ENCODE measurements at places on chromosomes 16 and 17.
A peak's percentile ranks its signal among the peaks of the same experiment; 100 is the strongest.

DNA sequence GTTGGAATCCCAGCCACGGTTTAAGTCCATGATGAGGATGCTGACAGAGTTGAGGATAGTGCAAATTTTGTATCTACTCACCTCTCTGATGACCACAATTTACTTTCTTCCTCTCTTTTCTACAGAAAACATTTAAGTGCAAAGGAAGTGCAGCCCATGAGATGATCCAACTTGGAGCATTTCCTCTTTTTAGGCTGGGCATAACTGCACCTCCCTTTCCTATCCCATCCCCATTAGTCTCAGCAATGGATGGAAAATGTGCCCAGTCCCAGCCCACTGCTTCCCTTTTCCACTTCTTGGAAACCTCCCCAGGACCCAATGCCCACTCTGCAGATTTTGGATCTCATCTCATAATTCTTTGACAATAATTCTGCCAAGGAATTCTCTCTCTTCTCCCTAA, 16.6 kb upstream of the CCL8 start:
- DNase-seq = no peak

DNA sequence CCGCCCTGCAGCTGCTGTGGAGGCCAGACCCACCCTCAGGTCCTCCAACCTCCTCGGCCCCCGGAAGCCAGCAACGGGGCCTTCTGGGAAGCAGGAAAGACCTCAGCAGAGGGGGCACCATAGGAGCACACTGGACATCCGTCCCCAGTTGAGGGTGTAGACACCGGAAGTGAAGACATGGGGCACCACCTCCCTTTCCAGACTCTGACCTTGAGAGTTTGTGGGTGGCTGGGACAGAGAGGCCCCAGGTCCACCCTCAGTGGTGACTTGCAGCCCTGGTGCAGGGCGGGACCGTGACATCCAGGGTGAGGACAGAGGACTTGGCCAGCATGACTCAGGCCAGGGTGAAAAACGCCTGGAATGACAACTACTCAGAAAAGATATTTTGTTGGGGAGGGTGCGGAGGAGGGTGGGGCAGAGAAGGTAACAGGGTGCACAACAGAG, 19.9 kb downstream of the CEP295NL start:
- peak; percentile 83 for DNase-seq

DNA sequence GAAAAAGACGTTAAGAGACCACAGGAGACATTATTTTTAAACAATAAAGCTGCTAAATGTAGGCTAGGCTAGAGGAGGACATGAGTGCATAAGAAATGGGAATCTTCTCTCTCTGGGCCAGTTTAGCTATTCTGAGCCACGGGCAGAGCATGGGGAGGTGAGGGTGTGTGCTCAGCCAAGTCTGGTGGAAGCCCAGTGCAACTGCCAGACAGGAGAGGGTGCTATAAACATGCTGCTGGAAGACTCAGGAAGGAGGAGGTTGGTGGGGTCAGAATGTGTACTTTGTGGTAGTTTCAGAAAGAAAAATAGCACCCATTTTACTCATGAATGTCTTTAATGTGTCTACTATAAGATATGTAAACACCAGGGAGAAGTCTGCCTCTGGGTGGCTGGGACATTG, 5.9 kb upstream of the SDK2 start:
- no peak for DNase-seq

DNA sequence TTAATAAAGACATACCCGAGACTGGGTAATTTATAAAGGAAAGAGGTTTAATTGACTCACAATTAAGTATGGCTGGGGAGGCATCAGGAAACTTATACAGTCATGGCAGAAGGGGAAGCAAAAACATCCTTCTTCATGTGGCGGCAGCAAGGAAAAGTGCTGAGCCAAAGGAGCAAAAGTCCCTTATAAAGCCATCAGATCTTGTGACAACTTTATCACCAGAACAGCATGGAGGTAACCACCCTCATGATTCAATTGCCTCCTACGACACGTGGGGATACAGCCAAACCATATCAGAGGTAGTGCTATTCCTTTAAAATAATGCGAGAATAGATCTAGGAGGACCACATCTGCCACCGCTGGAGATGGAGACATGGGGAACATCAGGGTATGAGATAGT, 9.0 kb downstream of the C16orf54 start:
- no peak for DNase-seq

DNA sequence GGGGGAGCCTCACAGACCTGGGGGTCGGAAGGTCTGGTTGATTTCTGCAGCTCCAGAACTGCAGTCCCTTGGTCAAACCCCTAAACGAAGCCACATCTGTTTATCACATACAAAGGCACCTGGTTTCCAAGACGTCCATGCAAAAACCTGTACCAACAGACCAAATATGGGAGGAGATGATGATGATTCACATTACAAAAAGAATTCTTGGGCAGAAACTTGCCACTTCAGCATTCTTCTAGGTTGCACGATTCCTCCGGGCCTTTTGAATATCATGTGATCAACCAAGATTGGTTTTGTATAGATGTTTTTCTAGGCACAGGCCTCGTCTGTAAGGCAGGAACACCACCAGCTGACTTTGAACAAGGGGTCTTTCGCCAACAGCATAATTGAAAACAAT, 466.3 kb downstream of the SOX9 start:
- DNase-seq = no peak

GRCh38 chr16:20740007-20740883, 1.4 kb downstream of the THUMPD1 start:
- no peak for DNase-seq

- DNase-seq = no peak
These were observed 4.2 kb downstream of the SLX4 start for GRCh38 chr16:3607161-3607560.

DNA sequence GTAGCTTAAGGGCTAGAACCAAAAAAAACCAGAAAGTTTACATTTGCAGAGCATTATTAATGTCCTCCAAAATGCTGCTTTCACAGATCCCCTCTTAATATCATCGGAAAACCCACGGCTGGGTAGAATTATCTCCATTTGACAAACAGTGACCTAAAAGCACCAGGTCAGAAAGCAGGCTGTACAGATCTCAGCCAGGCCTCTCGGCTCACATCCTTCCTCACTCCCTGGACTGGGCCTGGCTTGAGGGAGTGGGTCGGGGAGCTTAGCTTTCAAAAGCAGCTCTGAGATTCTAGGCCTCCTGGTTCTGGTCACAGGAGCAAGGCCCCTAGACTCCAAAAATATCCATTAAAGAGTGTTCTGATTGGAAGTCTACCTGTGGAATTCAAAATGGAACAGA, 9.1 kb upstream of the SLC12A3 start:
- no peak for DNase-seq

GRCh38 chr16:11547118-11547916, 39.4 kb downstream of the LITAF start:
- no peak for DNase-seq

- no peak for DNase-seq
These were observed 49.4 kb upstream of the GSE1 start for GRCh38 chr16:85563515-85564276.

DNA sequence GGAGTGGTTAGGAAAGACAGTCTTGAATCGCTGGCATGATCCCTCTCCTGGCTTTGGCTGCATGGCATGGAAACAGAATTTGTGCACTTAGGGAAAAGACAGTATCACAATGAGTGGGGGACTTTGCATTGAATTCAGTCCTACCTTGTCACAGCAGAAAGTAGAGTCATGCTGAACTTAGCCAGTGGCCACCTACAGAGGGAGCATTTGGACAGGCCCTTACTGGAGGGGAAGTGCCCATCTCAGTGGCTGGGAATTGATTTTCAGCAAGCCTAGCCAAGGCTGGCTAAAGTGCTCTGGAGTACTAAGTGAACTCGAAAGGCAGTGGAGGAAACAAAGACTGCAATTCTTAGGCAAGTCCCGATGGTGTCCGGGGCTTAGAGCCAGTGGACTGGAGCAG, 364.3 kb upstream of the TOM1L1 start:
- no peak for DNase-seq

GRCh38 chr16:79264237-79265109, 336.1 kb downstream of the MAF start:
- no peak for DNase-seq

DNA sequence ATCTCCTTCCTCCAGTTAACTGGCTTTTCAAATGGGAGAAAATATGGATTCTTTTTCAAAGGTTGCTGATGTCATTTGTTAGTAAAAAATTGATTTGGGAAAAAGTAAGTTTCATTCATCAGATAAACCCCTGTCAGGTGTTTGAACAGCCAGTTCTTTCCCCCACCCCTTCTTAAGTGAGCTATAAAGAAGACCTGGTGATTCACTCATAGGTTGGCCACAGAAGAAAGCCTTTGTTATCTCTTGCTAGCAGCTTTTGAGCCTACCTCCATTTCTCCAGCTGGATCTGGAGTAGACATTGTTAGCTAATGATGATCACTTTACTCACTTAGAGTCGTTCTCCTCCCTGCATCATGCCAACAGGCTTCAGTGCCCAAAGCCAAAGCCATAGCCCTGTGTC, 63.0 kb downstream of the NLK start:
- no peak for DNase-seq

GRCh38 chr17:74569020-74570003, 2.0 kb upstream of the CD300H start:
- peak; percentile 45 for DNase-seq

DNA sequence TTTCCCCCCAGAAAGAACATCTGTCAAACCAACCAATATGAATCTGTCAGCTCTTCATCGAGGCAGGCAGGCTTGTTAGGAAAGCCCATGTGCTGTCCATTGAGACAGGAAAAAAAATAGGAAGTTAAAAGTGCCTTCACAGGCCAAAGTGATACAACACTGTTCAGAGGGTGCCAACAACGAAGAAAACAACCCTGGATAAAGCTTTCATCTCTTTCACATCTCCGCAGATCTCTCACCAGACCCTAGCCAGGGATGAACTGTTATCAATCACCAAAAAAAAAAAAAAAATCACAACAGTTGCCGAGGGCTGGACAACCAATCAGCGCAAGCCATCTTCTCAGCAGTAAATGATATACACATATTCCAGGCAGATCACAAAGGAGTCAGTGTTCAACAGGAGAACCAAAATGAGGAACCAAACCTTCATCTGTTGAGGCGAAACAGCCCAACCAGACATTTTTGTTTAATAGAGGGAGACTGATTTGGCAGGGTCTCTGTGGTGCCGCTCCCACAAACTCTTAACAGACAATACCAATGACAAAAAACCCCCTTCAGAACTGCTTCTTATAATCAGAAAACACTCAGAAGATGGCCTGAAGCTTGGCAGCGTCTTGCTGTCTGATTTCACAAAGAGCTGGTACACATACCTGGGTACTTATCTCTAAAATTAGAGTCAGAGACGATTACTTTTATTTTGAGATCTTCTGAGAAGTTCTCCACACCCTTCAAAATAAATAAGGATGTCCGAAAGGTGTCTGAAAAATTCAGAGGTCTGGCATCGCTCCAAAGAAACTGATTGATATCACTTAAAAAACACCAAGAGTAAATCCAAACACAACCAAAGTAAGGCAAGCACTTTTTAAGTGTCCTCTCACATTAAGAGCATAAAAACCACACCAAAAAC, 1.8 kb downstream of the MAP3K14 start:
- DNase-seq = no peak

DNA sequence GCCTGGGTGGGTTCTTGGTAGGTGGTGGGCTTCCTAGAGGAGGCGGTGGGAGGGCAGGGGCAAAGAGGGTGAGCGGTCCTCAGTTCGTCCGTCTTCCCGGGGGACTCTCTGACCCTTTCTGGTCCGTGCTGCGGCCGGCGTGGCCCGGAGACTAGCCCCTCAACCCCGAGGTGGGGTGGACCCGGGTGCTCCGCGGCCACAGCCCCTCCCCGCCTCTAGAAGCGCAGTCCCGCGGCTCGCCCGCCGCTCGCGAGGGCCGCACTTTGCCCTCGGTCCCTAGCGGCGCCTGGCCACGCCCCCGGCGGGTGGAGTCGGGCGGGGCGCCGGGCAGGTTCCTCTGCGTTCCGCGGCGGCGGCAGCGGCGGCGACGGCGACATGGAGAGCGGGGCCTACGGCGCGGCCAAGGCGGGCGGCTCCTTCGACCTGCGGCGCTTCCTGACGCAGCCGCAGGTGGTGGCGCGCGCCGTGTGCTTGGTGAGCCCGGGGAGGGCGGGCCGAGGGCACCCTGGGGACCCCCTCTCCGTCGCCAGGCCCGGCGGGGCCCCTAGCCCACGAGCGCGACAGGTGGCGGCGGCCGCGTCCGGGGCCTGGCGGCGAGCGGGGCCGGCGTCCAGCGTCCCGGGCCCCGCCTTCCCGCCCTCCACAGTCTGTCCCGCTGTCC, at the start of gene SYNGR2:
Gene SYNGR2, plus strand, starts transcription at position 340 of the 661 bp plus-strand sequence. Its CDS starts 36 bp downstream, at position 376.
- peak; percentile 92 for DNase-seq

- DNase-seq = no peak
These were observed 27.8 kb downstream of the CASKIN2 start for GRCh38 chr17:75487351-75488070.

DNA sequence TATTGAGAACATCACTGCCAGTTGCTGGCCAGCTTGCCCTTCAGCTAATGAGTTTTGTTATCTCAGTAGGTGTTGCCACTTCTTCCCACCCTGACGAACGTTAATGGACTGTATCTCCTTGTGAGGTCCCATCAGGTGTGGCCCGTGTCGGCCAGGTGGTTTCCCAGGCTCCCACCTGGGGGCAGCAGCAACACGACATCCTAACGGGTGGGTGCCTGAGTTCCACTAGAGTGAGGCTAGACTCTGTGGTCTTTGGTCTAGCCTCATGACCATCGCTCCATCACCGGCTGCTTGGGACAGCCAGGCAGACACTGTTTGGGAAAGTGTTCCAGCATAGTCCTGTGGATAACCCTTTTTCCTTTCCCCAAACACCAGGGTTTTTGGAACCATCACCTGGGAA, 45.6 kb upstream of the LCMT1 start:
- DNase-seq = no peak

DNA sequence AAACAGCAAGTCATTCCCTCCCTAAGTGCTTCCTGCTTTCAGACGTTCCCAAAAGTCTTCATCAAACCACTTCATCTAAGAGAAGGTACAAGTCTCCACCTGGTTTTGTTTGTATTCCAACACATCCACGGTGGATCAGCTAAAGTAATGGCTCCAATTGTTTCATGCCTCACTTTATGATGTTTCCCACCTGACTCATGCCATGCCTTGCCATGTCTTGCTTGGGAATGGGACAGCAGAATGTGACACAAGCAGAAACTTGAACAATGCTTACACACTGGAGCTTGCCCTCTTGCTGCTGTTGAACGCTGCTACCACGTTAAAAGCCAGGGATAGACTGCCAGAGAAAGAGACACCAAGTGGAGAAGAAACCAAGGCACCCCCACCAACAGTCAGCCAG, 43.8 kb downstream of the MYH10 start:
- DNase-seq = no peak

- no peak for DNase-seq
These were observed 13.4 kb upstream of the BAHCC1 start for GRCh38 chr17:81381632-81382577.

- no peak for DNase-seq
These were observed 169.2 kb downstream of the MRTFB start for GRCh38 chr16:14240219-14240843.

Data from LoVo (cell line).